Muscle of back (tissue), 13 donors: ENCODE measurements at places on chromosomes 3 and 15. TPM values are rescaled to one million over a fixed set of nuclear protein-coding genes. Genes with fewer than 3 reads are reported as not detected.

CPN2 gene
- polyA plus RNA-seq = 0.07 TPM

MINAR1 gene
- polyA plus RNA-seq = 1.7 TPM

RUBCN gene
- polyA plus RNA-seq = 8.6 TPM

DNA sequence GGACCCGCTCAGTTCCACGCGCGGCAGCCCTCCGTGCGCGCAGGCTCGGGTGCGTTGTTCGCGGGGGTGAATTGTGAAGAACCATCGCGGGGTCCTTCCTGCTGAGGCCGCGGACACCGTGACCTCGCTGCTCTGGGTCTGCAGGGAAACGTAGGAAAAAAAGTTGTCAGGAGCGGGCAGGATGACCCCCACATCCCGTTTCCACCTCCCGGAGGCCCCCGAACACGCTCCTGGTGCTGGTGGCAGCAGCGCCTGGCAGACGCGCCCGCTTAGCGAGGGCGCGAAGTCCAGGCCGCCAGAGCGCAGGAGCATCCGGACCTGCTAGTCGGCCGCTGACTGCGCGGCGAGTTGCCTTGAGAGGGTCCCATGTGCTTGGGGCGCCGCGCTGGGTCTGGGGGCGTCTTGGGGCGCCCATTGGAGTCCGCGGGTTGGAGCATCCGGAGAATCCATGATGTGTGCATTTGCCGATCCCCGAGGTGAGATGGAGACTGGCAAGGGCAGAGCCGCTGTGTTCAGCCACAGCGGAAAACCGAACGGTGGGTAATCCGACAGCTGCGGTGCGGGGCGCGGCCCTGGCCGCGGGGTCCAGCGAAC is 520 bp downstream of the GREM1 start:
- peak; percentile 57 for DNase-seq

GRCh38 chr3:127096256-127097071 is 96.5 kb upstream of the PRR23E start:
- no peak for DNase-seq

- no peak for DNase-seq
Measured at GRCh38 chr15:65081758-65082157, 5.2 kb downstream of the KBTBD13 start.

DNA sequence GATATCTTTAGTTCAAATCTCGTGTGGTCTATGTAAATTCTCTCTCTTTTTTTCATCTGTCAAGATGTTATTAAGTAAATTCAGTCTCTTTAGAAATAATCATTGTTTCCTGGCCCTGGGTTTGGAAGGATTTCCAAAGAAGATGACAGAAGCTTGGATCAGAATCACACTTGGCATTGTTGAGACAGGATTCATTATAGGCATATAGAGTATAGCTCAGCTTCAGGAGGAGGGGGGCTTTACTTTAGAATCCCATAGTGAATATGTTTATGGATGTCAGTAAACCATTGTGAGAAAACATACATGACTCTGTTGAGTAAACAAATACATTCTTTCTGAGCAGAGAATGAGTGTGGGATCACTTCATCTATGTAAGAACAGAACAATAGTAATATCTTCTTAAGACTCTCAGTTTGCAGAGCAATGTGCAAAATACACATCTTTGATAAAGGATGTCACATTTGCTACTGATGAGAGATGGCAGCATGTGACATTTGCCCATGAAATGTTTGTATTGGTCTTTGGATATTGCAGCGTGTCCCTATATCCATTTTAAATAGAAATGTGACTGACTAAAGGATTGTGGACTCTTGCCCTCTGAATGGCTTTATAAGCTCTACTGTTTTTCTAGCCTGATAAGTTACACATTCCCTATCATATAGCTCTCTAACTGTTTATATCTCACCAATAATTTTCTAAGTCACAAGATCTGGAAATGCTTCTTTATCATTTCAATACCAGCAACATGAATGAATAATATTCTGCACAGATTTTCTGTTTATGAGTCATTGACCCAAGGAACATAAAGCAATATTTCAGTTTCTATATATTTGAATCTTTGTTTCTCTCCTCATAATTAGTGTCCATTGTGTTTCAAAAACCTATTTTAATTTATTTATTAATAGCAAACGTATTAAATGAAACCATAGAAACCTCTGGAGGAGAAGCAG is 95.6 kb upstream of the THRB start:
- peak; percentile 88 for DNase-seq

GRCh38 chr15:56049577-56049976 is 56.2 kb upstream of the NEDD4 start:
- no peak for DNase-seq

- DNase-seq = no peak
Measured at GRCh38 chr3:138877226-138877625, 42.5 kb upstream of the PIK3CB start.
